Body of pancreas (tissue), 4 donors: ENCODE measurements at places on chromosomes 1 and 21. TPM values are rescaled to one million over a fixed set of nuclear protein-coding genes. Genes with fewer than 3 reads are reported as not detected.

Gene IQGAP3
- total RNA-seq = 0.52 TPM

Gene TTLL7
- total RNA-seq = 29.0 TPM

Gene LRRC7
- total RNA-seq = 1.3 TPM

Gene SYNJ1
- total RNA-seq = 4.7 TPM

Gene SORT1
- total RNA-seq = 24.7 TPM

- H3K27ac ChIP-seq = no peak overlapping the region
- DNase-seq = no peak
- no peaks in the 10 kb centered on the region for H3K4me1 ChIP-seq
- no peaks in the 10 kb centered on the region for H3K36me3 ChIP-seq
Observed at GRCh38 chr1:119361620-119362344, 6.8 kb upstream of the HAO2 start.

DNA sequence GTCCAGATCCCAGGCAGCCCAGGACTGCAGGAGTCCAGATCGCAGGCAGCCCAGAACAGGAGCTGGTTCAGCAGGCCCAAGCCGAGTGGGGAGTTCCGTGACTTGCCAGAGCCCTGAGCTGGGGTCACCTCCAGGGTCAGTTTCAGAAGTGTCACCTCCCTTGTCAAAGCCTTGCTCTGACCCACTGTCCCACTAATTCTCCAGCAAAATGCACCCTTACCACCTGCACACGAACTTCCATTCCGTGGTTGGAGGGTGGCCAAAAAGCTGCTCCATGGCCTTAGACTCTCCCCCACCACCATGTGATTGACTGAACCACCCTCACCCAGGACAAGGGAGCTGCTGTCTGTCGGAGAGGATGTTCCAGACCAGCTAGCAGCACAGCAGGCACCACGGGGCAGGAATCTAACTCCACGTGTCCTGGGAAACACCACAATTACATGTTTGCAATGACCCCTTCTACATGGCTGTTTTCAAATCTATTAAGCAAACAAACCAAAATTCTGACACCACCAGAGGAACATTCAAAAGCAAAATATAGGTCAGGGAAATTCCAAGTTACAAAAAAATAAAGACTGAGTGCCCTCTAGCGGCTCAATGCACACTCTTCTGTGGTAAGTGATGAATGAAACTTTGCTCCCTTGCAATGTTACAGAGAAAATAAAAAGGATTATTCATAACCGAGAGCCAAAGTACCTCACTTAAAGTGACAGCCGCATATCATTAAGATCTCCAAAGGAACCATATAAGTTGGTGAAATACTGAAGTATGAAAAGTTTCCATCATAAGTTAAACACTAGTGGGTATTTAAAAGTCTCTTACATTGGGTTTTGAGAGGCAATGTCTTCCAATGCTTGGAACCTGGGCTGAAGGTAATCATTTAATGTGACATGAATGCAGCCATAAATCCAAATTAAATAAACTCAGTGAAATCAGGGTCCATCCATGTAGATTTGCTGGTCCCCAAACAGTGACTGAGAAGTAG lies 76.3 kb downstream of the NPHP4 start:
- no peaks in the 10 kb centered on the region for H3K27me3 ChIP-seq
- H3K4me1 ChIP-seq = peaks cover 8% of the 10 kb centered on the region
- no peaks in the 10 kb centered on the region for H3K36me3 ChIP-seq
- H3K27ac ChIP-seq = no peak overlapping the region
- H3K4me3 ChIP-seq = no peak overlapping the region
- no peak for DNase-seq

DNA sequence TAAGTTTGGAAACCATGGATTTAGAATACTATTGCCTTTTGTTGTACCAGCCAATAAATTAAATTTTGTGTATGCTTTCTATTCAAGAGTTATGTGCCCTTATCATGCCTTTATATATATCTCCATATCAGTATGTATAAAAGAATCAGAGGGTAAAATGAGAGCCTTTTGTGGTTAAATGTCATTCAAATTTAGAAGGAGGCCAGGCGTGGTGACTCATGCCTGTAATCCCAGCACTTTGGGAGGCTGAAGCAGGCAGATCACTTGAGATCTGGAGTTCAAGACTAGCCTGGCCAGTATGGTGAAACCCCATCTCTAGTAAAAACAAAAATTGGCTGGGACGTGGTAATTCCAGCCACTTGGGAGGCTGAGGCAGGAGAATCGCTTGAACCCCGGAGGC lies 88.9 kb downstream of the XPR1 start:
- H3K27me3 ChIP-seq = no peaks in the 10 kb centered on the region
- no peak for DNase-seq
- H3K4me3 ChIP-seq = no peak overlapping the region
- H3K27ac ChIP-seq = no peak overlapping the region
- H3K4me1 ChIP-seq = peaks cover 4% of the 10 kb centered on the region
- H3K36me3 ChIP-seq = no peaks in the 10 kb centered on the region

DNA sequence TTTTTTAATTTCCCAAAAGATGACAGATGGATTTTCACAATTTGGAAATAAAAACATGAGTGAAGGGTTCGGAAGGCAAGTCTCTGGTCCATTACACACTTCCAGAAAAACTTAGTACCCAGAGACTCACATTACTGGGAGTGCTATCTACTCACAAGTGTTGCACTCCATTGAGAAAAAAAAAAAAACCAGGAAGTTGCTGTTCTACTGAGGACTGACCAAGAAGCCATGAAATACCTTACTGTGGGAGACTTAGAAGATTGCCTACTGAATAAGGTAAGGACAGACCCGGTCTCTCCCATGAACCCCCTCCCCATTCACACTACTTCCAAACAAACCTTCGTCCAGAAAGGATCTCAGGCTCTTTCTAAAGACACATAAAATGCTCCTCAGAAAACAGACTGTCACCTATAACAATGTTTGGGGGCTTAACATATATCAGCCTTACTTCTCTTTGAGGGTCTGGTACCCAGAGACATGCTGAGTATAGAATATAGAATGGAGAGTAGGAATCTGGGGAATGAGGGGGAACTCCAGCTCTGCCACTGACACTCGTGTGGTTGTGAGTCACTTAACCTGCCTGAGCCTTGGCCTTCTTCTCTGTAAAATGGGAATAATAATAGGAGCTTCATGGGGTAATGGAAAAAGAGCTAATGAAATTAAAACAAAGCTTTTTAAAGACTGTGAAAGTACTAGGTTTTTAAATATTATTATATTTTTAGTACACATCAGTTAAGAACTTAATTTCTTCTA lies 1.4 kb downstream of the MAB21L3 start:
- no peak for DNase-seq
- no peaks in the 10 kb centered on the region for H3K4me1 ChIP-seq
- H3K36me3 ChIP-seq = no peaks in the 10 kb centered on the region

- no peak overlapping the region for H3K4me3 ChIP-seq
- H3K27ac ChIP-seq = no peak overlapping the region
- H3K36me3 ChIP-seq = no peaks in the 10 kb centered on the region
- DNase-seq = no peak
- peaks cover 8% of the 10 kb centered on the region for H3K4me1 ChIP-seq
- H3K27me3 ChIP-seq = no peaks in the 10 kb centered on the region
Observed at GRCh38 chr1:3465935-3466321, 11.5 kb downstream of the ARHGEF16 start.

- H3K27me3 ChIP-seq = no peaks in the 10 kb centered on the region
- no peak for DNase-seq
- H3K4me1 ChIP-seq = peaks cover 41% of the 10 kb centered on the region
- no peaks in the 10 kb centered on the region for H3K36me3 ChIP-seq
- H3K27ac ChIP-seq = no peak overlapping the region
Observed at GRCh38 chr1:230982696-230983095, 3.8 kb downstream of the ARV1 start.

- no peaks in the 10 kb centered on the region for H3K36me3 ChIP-seq
- no peak overlapping the region for H3K27ac ChIP-seq
- H3K4me3 ChIP-seq = no peak overlapping the region
- no peak for DNase-seq
Observed at GRCh38 chr1:86429835-86430234, 5.9 kb downstream of the CLCA2 start.

DNA sequence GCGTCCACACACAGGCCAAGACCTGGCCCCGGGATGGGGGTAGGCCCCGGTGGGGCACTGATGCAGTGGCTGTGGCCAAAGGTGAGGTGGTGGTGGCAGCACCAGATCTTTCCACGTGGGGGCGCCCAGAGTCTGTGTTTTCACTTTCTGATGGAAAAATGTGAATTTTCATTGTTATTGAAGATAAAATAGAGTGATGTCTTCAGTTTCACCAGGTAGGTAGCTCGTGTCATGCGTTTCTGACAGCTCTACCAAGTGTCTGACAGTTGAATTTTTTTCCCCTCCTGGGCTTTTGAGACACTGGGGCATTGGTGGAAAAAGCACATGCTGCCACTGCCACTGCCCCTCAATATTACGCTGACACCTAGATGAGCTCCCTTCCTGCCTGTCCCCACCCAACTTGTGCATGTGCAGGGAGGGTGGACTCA lies 40.0 kb upstream of the MAGOH start:
- no peak overlapping the region for H3K27ac ChIP-seq
- DNase-seq = peak; percentile 59
- no peaks in the 10 kb centered on the region for H3K4me1 ChIP-seq

GRCh38 chr1:111723091-111723806 lies 15.9 kb downstream of the INKA2 start:
- H3K27me3 ChIP-seq = no peaks in the 10 kb centered on the region
- no peak for DNase-seq
- no peaks in the 10 kb centered on the region for H3K36me3 ChIP-seq
- no peak overlapping the region for H3K4me3 ChIP-seq

GRCh38 chr1:46804027-46804889 lies 5.4 kb downstream of the CYP4B1 start:
- H3K27me3 ChIP-seq = no peaks in the 10 kb centered on the region
- H3K4me1 ChIP-seq = no peaks in the 10 kb centered on the region
- no peak overlapping the region for H3K4me3 ChIP-seq
- no peak overlapping the region for H3K27ac ChIP-seq

DNA sequence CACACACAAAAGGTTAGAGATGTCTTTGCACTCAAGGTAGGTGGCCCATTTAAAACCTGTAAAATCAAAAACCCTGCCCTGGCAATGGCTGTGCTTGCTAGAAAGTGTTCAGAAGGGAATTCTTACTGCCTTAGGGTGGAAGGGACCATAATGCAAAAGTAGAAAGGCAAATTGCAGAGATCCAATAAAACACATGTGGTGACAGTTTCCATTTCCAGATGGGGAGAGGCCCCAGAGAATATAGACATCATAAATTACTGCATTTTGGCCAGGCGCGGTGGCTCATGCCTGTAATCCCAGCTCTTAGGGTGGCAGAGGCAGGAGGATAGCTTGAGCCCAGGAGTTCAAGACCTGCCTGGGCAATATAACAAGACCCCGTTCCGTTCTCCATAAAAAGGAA lies 13.0 kb downstream of the FMO1 start:
- no peaks in the 10 kb centered on the region for H3K36me3 ChIP-seq
- DNase-seq = no peak
- peaks cover 14% of the 10 kb centered on the region for H3K4me1 ChIP-seq
- H3K4me3 ChIP-seq = no peak overlapping the region
- no peaks in the 10 kb centered on the region for H3K27me3 ChIP-seq

GRCh38 chr1:43934101-43934985 lies 742 bp downstream of the ARTN start:
- DNase-seq = peak; percentile 80
- peak overlapping the region; percentile 60 for H3K27ac ChIP-seq
- H3K36me3 ChIP-seq = no peaks in the 10 kb centered on the region
- no peaks in the 10 kb centered on the region for H3K27me3 ChIP-seq
- H3K4me3 ChIP-seq = no peak overlapping the region

DNA sequence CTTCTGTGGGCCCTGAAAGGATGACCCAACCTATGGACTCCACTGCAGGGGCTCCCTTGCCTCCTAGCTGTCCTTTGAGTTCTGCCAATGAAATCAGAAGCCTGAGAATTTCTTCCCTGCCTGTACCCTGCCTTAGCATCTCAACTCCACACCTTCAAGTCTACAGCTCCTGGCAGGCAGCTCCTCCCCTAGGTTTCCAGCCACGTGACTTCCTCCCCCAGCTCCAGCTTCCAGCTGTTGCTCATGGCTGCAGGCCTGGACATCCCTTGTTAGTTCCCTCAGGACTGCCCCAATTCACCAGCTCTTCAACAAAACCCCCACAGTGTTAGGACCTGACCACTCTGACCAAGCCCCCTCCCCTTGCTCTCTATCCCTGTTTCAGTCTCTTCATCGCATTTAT lies 2.4 kb downstream of the RCAN1 start:
- no peak overlapping the region for H3K27ac ChIP-seq
- H3K36me3 ChIP-seq = no peaks in the 10 kb centered on the region
- no peak overlapping the region for H3K4me3 ChIP-seq
- H3K4me1 ChIP-seq = peaks cover 17% of the 10 kb centered on the region

DNA sequence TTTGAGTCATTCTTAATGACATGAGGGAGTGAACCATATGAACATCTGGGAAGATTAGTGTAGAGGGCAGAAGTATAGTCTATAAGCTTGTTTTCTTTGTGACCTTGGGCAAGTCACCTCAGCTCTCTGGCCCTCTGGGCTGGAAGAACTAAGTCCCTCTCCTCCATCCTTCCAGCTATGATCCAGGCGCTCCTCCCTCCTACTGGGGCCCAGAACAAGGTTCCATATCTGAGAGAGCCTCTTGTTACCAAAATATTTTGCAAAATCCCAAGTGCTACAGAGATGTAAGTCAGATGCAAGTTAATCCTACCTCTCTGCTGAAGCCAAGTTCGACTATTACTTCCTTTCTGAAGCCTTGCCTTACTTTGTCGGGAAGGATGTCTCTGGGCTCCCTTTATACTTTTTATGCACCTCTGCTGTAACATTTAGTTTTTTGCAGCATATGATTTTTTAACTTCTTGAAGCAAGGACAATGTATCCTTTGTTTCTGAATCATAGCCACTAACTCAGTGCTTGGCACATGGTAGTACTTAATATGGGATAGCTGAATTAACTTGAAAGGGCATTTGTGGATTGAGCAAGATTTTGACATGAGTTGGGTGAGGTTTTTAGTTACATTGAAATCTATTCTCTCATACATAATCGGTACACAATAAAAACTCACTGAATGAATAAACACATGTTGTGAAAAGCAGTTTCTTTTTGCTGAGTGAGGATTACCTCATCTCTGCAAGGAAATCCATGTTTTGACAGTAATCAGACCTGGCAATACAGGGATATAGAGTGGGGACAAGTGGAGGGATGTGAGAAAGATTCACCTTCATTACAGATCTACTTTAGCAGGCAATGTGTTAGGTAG lies 54.7 kb upstream of the BEND5 start:
- no peak overlapping the region for H3K27ac ChIP-seq
- no peak for DNase-seq
- H3K27me3 ChIP-seq = no peaks in the 10 kb centered on the region
- H3K4me1 ChIP-seq = no peaks in the 10 kb centered on the region
